Hypothalamus (tissue), 51 donors: ENCODE measurements at places on chromosomes 11 and 22.

DNA sequence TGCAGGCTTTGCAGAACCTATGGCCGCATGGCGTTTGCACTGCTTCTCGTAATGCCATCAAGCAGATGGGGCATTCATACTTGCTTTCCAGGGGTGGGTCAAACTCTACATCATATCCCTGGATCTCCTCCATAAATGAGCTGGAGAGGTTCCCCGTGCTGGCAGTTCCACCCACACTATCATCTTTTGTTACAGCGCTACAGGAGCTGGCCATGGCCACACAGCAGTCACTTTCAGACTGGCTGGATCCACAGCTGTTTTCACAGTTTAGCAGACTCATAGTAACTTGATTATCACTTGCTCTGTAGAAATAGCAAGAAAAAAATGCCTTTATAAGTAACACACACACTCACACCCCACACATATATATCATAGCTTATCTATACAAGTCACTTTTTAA, 8.8 kb downstream of the TRAF6 start:
- peak; percentile 36 for DNase-seq

DNA sequence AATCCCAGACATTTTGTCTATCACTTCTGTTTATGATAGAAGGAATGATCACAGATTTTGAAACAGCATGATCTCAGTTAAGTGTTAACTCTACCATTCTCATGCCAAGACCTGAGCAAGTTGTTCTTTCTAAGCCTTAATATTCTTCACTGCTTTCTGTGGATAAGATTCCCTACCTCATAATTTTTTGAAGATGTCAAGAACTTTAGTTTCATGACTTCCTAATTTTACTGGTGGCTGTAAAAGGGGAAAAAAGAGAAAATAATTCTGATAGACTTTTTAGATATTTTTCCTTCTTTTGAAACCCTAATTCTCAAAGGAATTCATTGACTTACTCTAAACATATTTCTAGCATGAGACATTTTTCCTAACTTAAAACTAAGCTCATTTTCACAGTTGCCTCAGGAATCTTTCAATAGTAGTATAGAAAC, 520.0 kb upstream of the LUZP2 start:
- no peak for DNase-seq

DNA sequence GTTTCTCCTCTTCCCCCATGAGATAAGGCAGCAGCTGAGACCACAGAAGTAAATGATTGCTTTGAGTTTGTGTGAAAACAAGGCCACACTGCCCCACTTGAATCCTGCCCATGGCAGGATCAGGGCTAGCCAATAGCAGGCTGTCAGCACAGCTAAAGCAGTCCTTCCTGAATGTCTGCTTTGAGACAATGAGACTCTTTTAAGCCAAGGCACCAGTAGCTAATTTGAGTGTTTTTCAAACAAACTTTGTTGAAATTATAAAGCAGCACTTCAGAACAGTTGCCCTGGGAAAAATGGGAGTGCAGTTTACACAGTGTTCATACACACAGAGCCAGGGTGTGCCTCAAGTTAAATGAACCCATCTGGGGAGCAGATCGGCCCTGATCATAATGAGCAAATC, 103.5 kb upstream of the OR5AK2 start:
- no peak for DNase-seq

- DNase-seq, result no peak
Measured at GRCh38 chr11:69855421-69855820, 36.2 kb upstream of the FGF3 start.

GRCh38 chr11:120170741-120171261, 32.9 kb upstream of the TRIM29 start:
- no peak for DNase-seq

GRCh38 chr22:20246368-20247009, 21.6 kb downstream of the RTN4R start:
- DNase-seq, result no peak

DNA sequence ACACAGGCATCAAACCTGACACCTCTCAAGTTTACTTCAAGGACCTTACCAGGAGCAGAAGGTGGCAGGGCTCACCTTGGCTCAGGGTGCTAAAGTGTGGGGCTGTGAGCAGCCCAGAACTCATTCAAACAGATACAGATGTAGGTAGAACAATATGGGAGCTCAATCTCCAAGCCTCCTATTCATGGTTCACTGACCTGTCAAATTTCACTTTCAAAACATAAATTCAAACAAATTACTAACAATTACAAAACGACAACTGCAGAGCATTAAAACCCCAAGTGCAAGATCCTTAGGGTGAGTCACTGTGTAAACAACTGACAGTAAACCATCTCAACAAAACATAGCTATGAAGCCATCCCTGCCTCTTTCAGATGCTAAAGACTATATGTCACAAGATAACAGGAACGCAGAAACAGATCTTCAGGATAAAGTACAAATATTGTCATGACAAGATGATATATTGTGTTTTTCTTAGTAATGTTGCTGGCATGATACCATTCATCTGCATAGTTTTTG, 303.5 kb upstream of the ANO3 start:
- no peak for DNase-seq

- DNase-seq, result no peak
Measured at GRCh38 chr11:33633251-33634003, 67.2 kb downstream of the C11orf91 start.

DNA sequence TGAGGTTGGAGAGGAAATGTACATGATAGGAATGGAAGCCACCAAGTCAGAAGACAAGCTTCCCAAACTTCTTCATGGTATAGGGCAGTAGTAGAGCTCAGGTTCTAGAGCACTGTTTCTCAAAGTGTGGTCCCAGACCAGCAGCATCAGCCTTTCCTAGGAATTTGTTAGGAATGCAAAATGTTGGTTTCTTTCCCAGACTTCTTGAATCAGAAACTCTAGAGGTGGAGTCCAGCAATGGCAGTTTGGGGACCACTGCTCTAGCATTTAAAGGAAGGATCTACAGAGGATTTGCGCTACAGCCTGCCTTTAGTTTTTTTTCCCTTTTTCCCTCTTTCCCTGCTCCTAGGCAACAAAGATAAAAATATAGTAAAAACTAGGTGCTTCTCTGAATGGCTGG, 17.0 kb upstream of the MMP12 start:
- DNase-seq, result no peak

- peak; percentile 76 for DNase-seq
Measured at GRCh38 chr11:121417055-121417551, 35.0 kb upstream of the SORL1 start.
